ENCODE measurements at places on chromosomes 6 and 20.

GRCh38 chr6:36381502-36382389 lies 5.7 kb downstream of the ETV7 start:
- DNase-seq: no peak

- DNase-seq: no peak
These were observed 33.2 kb upstream of the ADGRF5 start for GRCh38 chr6:46954837-46955451.

GRCh38 chr6:34110610-34111009 lies 35.3 kb downstream of the GRM4 start:
- no peak for DNase-seq

GRCh38 chr6:41640426-41640825 lies 2.2 kb downstream of the MDFI start:
- DNase-seq: no peak

GRCh38 chr6:170018422-170018935 lies 267.1 kb downstream of the ERMARD start:
- no peak for DNase-seq

DNA sequence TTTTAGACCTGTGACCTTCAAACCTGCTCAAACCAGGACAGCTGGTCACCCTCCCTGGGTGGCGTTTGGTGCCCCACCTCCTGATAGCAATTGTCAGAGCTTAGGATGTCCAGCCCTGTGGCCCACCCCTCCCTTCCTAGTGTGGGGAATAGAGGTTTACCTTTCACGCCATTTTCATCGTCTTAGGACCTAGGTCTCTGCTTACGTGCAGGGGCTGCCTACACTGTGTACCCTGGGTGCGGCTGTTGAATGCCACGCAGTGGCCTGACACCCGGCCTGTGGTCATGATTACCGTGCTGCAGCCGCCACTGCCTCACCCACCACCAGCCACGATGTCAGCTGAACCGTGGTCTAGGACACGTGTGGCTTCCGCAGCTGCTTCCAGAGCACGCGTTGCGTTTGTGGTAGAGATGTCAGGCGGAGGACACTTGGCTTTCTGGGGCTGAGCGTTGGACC lies 157.3 kb downstream of the DTNBP1 start:
- no peak for DNase-seq

DNA sequence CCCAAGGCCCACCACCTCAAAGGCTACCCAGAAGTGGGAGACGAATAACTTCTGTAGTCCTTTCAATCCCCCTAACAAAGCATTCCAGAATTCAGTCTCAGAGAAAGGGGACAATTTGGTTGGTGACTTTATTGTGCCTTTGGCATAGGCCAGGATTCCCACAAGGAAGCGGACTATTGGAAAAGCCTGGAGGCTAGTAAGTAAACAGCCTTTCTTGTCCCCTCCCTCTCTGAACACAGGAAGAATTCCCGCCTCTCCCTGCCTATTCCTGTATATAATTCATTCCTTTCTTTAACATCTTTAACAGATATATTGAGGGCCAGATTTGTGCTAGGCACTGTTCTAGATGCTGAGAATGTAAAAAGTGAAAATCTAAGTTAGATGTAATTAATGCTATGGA lies 36.1 kb downstream of the RNF8 start:
- DNase-seq: no peak

DNA sequence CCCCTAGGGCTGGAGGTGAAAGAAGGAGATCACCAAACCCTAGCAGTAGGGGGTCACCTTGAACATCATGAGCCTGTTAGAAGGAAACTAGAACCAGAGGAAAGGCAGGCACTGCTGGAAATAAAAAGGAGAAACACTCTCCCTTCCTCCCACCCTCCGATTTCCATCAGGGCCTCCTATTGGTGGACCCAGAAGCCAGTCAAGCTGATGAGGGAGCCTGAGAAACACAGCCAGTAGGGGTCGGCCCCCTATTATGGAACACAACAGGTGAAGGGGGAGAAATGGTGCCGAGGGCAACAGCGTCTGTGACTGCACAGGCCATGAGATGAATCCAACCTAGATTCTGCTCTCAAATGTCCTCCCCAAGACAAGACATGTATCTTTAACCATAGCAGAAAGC lies 156.1 kb upstream of the LRFN2 start:
- no peak for DNase-seq

- DNase-seq: no peak
These were observed 194.0 kb downstream of the PKHD1 start for GRCh38 chr6:51893366-51893765.

DNA sequence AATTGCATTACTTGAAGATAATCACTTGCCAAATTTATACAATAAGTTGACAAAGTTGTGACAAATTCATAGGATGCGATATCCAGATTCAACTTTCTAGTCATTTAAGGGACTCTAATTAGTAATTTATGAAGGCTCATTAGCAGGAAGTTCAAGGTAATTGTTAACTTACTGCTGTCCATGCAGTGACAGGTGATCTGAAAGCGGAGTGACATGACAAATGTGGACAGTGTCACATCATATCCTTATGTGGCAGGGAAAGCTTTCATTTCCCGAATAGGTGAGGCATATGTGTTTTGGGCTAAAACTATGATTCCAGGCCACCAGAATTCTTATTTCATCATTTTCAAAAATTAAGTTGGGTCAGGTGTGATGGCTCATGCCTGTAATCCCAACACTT lies 115.9 kb upstream of the BMP2 start:
- DNase-seq: no peak

DNA sequence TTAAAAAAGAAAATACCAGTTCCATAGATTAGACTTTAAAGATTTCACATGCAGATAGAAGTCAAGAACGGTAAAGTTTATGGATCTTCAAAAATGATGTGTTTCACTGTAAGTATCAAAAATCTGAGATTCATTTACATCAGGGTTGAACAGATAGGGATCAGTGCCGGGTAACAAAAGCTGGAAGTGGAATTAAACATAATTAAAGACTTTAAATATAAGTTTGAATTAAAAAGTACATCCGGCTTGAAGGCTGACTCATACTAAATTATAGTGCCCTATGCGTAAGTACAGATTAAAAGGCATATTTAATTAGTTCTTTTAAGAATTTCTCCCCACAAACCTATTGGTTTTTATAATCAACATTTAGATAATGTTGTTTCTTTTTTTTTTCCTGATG lies 312.7 kb downstream of the PRL start:
- DNase-seq: no peak

- DNase-seq: no peak
These were observed 18.9 kb downstream of the KLHL31 start for GRCh38 chr6:53646606-53647005.

GRCh38 chr20:3521852-3522740 lies 51.3 kb downstream of the ATRN start:
- peak; percentile 15 for DNase-seq

DNA sequence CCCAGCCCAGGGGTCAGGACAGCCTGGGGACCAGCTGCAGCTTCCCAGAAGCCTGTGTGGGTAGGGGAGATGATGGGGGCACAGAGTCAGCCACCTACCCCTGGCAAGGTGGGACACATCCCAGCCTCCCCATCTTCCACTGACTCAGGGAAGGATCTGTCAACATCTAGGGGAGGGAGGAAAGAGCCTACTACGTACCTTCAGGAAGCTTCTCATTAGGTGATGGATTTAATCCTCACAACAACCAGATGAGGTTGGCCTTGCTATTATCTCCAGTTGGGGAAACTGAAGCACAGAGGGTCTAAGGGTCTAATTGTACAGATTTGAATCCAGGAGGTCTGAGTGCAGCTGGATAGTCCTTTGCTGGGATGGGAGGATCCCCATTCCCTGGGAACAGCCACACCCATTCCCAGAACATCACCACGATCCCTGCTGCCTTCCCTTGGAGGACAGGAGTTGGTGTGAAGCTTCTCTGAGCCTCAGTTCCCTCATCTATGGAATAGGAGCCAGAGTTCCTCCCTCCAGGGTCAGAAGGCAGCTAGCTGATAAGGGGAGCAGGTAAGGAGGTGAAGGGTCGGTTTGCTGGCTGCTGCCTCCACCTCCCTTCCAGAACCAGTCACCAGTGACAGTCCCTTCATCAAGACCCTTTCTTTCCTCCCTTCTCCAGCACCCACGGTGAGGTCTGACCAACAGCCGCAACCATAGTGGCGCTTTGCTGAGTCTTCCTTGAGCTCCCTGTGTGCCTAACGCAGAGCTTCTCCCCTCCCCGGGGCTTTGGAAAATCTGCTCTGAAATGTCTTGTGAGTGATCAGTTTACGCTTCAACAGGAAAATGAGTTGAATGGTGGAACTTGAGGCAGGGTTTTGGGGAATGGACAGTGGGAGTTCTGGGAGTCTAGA lies 56.8 kb downstream of the CEBPB start:
- DNase-seq: no peak

- no peak for DNase-seq
These were observed 138.6 kb downstream of the ERMARD start for GRCh38 chr6:169890049-169890448.

GRCh38 chr6:4905826-4906225 lies 98.0 kb downstream of the RPP40 start:
- no peak for DNase-seq
